Stomach (tissue), 19 donors: ENCODE measurements at places on chromosomes 12 and 14. TPM values are rescaled to one million over a fixed set of nuclear protein-coding genes. Genes with fewer than 3 reads are reported as not detected.

DNA sequence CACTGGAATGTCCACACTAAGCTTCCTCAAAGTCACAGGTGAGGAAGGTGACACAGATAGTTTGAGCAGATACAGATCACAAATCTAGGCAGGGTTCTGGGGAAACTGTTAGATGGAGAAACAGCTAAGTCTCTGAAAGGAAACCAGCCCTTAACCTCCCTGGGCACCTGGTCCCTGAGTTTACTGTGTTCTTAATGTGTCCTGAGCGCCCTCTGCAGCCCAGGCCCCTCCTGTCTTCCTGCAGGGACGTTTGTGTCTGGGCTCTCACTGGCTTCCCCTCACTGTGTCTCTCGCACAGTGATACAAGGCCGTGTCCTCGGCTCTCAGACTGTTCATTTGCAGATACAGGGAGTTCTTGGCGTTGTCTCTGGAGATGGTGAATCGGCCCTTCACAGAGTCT is 684.3 kb downstream of the TMEM121 start:
- H3K4me3 ChIP-seq: no peak overlapping the region
- H3K27ac ChIP-seq: no peak overlapping the region
- H3K27me3 ChIP-seq: no peaks in the 10 kb centered on the region
- H3K4me1 ChIP-seq: no peaks in the 10 kb centered on the region

The KERA gene
- not detected for total RNA-seq

The DNAI7 gene
- total RNA-seq: 1.8 TPM

DNA sequence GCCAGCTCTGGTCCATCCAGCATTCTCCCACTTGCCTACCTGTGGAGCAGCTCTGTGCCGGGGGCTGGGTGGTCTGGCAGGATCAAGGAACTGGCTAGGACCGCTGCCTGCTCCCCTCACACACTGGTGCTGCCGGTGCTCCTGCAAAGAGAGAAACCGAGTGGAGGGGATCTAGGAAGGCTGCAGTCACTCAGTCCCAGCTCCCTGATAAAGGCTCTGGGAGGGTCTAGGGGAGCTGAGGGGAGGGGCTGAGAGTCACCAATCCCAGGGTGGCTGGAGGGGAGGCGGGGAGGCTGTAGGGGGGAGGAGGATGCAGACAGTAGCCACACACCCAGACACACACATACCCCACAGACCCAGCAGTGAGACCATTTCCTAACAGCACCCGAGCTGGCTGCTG is at the start of gene TAC3:
Gene TAC3, minus strand, starts transcription at position 182 of the 400 bp plus-strand sequence. CDS start 732 bp downstream, outside the sequence.
- no peak within 1 kb of the TSS for H3K27ac ChIP-seq
- no peak within 1 kb of the TSS for H3K4me3 ChIP-seq
- no peaks in the 10 kb centered on the region for H3K27me3 ChIP-seq

The FZD10 gene
- not detected for total RNA-seq

The KRT2 gene
- not detected for total RNA-seq

DNA sequence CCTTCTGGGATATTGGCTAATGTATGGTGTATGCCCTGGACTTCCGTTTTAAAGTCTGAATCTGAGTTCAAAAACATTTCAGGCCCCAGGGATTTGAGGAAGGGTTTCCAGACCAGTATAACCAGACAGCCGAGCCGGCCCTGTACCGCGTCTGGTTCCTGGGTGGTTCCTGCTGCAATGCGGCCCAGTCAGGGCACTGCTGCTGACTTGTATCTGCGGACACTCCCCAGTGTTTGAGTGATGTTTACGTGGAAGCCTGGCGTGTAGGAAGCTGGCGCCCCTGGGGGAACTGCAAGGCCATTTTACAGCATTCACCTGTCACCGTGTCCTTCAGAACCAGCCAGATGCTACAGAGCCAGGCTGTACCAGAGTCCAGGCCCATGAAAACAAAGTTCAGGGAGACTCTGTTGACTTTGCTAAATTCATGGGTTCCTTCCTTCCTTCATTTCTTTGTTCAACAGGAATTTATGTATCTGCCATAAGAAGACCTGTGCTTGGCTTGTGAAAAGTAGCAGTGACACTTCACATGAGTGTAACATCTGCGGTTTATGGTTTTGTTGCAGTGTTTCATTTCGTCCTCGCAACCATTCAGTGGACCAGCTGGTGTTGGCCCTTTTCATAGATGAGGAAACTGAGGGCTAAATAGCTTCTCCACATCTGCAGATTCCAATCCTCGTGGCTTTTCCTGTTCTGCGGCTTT is 16.8 kb downstream of the EML1 start:
- H3K27me3 ChIP-seq: no peaks in the 10 kb centered on the region
- peak overlapping the region; percentile 54 for H3K27ac ChIP-seq
- no peaks in the 10 kb centered on the region for H3K36me3 ChIP-seq
- no peak overlapping the region for H3K4me3 ChIP-seq

DNA sequence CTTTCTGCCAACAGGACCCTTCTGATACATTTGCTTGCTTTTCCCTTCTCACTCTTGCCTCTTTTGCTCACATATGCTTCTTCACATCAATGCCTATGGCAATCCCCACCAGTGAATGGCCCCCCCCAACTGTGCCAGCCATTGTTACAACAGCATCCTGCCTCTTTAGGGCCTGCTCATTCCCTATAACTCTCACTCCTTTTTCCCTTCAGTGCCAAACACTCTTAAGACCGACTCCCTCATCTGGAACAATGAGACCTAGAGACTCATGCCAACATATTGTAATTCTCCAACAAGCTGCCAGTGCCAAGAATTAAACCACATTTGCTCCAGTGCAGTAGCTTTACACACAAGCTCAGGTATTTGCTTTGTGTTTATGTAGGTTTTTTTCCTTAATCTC is 189.0 kb downstream of the SOX5 start:
- H3K4me1 ChIP-seq: peaks cover 32% of the 10 kb centered on the region
- DNase-seq: peak; percentile 39
- H3K4me3 ChIP-seq: no peak overlapping the region

- no peak for DNase-seq
- H3K36me3 ChIP-seq: no peaks in the 10 kb centered on the region
- H3K27me3 ChIP-seq: no peaks in the 10 kb centered on the region
- H3K4me3 ChIP-seq: no peak overlapping the region
- H3K4me1 ChIP-seq: no peaks in the 10 kb centered on the region
These were observed 172.9 kb downstream of the CEP128 start for GRCh38 chr14:80768646-80769045.

DNA sequence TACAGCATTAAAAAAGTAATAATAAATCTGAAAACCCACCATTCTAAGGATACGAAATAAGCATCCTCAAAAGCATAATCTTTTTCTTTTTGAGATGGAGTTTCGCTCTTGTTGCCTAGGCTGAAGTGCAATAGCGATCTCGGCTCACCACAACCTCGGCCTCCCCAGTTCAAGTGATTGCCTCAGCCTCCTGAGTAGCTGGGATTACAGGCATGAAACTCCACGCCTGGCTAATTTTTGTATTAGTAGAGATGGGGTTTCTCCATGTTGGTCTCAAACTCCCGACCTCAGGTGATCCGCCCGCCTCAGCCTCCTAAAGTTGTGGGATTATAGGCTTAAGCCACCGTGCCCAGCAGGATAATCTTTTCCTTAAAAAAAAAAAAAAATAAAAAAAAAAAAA is 4.3 kb downstream of the CCNT1 start:
- peaks cover 20% of the 10 kb centered on the region for H3K36me3 ChIP-seq
- H3K27me3 ChIP-seq: no peaks in the 10 kb centered on the region
- no peak overlapping the region for H3K4me3 ChIP-seq
- DNase-seq: no peak
- H3K27ac ChIP-seq: no peak overlapping the region
- H3K4me1 ChIP-seq: peaks cover 31% of the 10 kb centered on the region

GRCh38 chr12:131944601-131945251 is 5.0 kb upstream of the EP400 start:
- DNase-seq: no peak
- no peak overlapping the region for H3K27ac ChIP-seq
- peaks cover 53% of the 10 kb centered on the region for H3K36me3 ChIP-seq
- no peaks in the 10 kb centered on the region for H3K27me3 ChIP-seq
- no peak overlapping the region for H3K4me3 ChIP-seq
- peaks cover 11% of the 10 kb centered on the region for H3K4me1 ChIP-seq

GRCh38 chr12:2341871-2342270 is 289.1 kb downstream of the CACNA1C start:
- H3K27me3 ChIP-seq: no peaks in the 10 kb centered on the region
- no peaks in the 10 kb centered on the region for H3K36me3 ChIP-seq
- no peak for DNase-seq

GRCh38 chr12:56216461-56216860 is 5.3 kb downstream of the RNF41 start:
- H3K4me3 ChIP-seq: no peak overlapping the region
- no peaks in the 10 kb centered on the region for H3K27me3 ChIP-seq
- no peak for DNase-seq
- no peak overlapping the region for H3K27ac ChIP-seq

GRCh38 chr14:39015360-39015961 is 87.6 kb downstream of the SEC23A start:
- no peak overlapping the region for H3K27ac ChIP-seq
- peak; percentile 78 for DNase-seq
- H3K36me3 ChIP-seq: no peaks in the 10 kb centered on the region
- H3K27me3 ChIP-seq: no peaks in the 10 kb centered on the region
- no peak overlapping the region for H3K4me3 ChIP-seq

The CDCA3 gene
- total RNA-seq: 56.0 TPM

The CCDC38 gene
- not detected for total RNA-seq

The MANSC1 gene
- total RNA-seq: 35.7 TPM

DNA sequence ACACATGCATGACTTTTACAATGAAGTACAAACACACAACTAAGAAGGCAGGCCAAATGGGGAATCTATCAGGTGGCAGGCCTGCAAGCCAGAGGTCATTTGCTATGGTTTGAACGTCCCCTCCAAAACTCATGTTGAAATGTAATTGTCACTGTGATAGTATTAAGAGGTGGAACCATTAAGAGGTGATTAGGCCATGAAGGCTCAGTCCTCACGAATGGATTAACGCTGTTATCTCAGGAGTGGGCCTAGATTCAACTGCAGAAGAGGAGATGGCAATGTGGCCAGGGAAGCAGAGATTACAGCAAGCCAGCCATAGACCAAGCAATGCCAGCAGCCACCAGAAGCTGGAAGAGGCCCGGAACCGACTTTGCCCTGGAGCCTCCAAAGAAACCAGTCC is 13.5 kb upstream of the ACTR6 start:
- DNase-seq: no peak
- no peak overlapping the region for H3K4me3 ChIP-seq
- peaks cover 3% of the 10 kb centered on the region for H3K4me1 ChIP-seq

The TAS2R10 gene
- total RNA-seq: not detected

The DAO gene
- not detected for total RNA-seq

The SMARCD1 gene
- 2.9 TPM for total RNA-seq

The ADAM20 gene
- total RNA-seq: 0.72 TPM

The ACOT6 gene
- total RNA-seq: not detected

The FAM161B gene
- 3.3 TPM for total RNA-seq

GRCh38 chr12:124683152-124684124 is 116.0 kb upstream of the NCOR2 start:
- no peaks in the 10 kb centered on the region for H3K27me3 ChIP-seq
- H3K4me3 ChIP-seq: no peak overlapping the region
- peak; percentile 72 for DNase-seq
- peak overlapping the region; percentile 78 for H3K27ac ChIP-seq

GRCh38 chr14:55279384-55279783 is 8.2 kb downstream of the FBXO34 start:
- H3K4me3 ChIP-seq: no peak overlapping the region
- H3K4me1 ChIP-seq: peaks cover 18% of the 10 kb centered on the region
- no peak for DNase-seq
- H3K27ac ChIP-seq: no peak overlapping the region
- H3K27me3 ChIP-seq: no peaks in the 10 kb centered on the region

The CLEC12A gene
- total RNA-seq: not detected

The KCNH5 gene
- total RNA-seq: 0.55 TPM

DNA sequence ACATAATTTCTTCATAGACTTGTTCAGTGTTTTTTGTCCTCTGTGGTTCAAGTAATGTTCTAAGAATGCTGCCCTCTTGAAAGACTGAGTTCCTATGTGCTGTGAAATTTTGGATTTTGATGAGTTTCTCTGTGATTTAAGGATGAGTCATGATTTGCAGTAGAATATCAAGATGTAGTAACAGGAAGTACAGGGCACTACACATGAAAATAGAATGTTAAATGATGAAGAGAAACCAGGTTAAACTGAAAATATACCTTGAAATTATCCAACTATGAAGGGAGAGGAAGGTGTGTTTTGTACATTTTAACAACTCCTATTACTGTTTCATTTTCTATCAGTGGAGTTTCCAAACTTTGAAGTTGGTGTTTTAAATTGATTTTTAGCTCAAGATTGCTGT is 4.8 kb downstream of the ELK3 start:
- H3K4me1 ChIP-seq: peaks cover 41% of the 10 kb centered on the region
- no peak for DNase-seq
- H3K36me3 ChIP-seq: no peaks in the 10 kb centered on the region
- no peaks in the 10 kb centered on the region for H3K27me3 ChIP-seq
- H3K4me3 ChIP-seq: no peak overlapping the region
- peak overlapping the region; percentile 87 for H3K27ac ChIP-seq

- H3K27me3 ChIP-seq: no peaks in the 10 kb centered on the region
- H3K4me1 ChIP-seq: no peaks in the 10 kb centered on the region
- no peaks in the 10 kb centered on the region for H3K36me3 ChIP-seq
- no peak overlapping the region for H3K27ac ChIP-seq
These were observed 107.9 kb upstream of the NAP1L1 start for GRCh38 chr12:76192416-76192815.

DNA sequence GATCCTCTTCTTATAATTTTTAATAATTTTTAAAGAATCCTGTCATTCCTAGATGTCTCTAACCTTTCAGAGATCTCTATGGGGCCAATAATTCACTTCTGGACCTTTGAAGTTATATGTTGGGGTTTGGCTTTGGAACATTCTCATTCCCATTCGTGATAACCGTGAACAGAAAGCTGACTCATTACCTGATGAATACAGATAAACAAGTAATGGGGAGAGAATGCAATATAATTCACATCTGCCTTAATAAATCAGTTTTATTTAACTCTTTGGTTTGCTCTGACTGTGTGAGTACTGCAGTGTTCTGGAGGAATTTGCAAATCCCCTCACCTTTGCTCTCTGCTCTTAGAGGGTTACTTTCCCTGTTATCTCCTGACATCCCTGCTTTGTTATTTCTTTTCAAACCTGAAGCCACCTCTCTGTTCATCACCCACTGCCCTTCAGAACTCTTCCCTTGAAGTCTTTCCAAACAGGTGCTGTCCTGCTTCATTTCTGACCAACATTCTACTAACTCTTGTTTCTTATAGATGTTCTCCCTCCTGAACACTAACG is 79.6 kb upstream of the SLC38A2 start:
- no peak for DNase-seq
- peaks cover 18% of the 10 kb centered on the region for H3K4me1 ChIP-seq
- H3K27ac ChIP-seq: no peak overlapping the region
- H3K36me3 ChIP-seq: no peaks in the 10 kb centered on the region
- H3K27me3 ChIP-seq: no peaks in the 10 kb centered on the region
- H3K4me3 ChIP-seq: no peak overlapping the region

The IRAK3 gene
- 38.2 TPM for total RNA-seq

The ACOT4 gene
- not detected for total RNA-seq

The RPS6KA5 gene
- 18.0 TPM for total RNA-seq

- peaks cover 7% of the 10 kb centered on the region for H3K27me3 ChIP-seq
- H3K4me1 ChIP-seq: no peaks in the 10 kb centered on the region
- no peak overlapping the region for H3K27ac ChIP-seq
- no peak overlapping the region for H3K4me3 ChIP-seq
- H3K36me3 ChIP-seq: no peaks in the 10 kb centered on the region
These were observed 5.0 kb upstream of the MEG3 start for GRCh38 chr14:100820957-100821356.
